ENCODE measurements at places on chromosomes 3 and 15.

- DNase-seq = no peak
Measured at GRCh38 chr3:13647298-13648059, 98.6 kb downstream of the FBLN2 start.

- DNase-seq = no peak
Measured at GRCh38 chr15:47711655-47712054, 5.7 kb upstream of the SEMA6D start.

- DNase-seq = peak; percentile 31
Measured at GRCh38 chr15:41971089-41971894, 1.1 kb downstream of the EHD4 start.

GRCh38 chr15:81315452-81316175 lies 8.3 kb downstream of the STARD5 start:
- no peak for DNase-seq

GRCh38 chr3:14222900-14223594 lies 44.4 kb downstream of the LSM3 start:
- DNase-seq = no peak

GRCh38 chr3:48738144-48738536 lies 21.1 kb upstream of the IP6K2 start:
- DNase-seq = no peak

DNA sequence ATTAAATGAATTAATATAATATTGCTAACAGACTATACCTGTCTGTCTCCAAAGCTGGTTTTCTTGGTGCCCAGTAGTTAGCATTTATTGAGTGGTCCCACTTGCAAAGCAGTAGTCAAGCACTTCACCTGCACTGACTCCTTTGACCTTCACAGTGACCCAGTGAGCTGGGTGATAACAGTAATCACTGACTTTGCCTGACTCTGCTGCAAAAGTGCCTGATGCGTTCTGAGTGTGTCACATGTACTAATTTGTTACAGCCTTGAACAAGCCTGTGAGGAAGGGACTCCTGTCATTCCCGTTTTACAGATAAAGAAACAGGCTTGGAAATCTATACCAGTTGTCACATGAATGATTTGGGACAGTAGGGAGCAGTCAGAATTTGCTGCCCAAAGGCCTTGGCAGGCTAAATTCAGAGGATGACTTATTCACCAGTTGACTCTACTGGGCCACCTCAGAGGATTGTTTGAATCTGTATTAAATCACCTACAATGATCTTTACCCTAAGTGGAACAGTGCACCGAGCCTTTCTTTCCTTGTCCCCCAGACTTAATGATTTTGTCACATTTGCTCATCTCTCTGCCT lies 116.6 kb upstream of the PLXNA1 start:
- no peak for DNase-seq

DNA sequence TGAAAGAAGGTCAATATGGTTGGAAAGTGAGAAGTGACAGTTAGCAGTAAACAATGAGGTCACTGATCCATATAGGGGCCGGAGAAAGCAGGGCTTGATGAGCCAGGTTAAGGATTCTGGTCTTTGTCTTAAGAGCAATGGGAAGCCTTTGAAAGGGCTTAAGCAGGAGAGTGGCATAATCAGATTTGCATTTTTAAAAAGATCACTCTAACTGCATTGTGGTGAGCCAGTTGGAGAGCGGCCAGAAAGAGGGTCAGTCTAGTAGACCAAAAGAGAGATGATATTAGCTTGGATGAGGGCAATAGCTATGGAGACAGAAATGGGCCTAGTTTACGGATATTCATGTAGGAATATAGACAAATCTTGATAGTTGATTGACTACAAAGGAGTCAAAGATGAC lies 46.6 kb downstream of the CPNE4 start:
- no peak for DNase-seq

GRCh38 chr15:39682366-39682765 lies 100.3 kb downstream of the FSIP1 start:
- DNase-seq = no peak

DNA sequence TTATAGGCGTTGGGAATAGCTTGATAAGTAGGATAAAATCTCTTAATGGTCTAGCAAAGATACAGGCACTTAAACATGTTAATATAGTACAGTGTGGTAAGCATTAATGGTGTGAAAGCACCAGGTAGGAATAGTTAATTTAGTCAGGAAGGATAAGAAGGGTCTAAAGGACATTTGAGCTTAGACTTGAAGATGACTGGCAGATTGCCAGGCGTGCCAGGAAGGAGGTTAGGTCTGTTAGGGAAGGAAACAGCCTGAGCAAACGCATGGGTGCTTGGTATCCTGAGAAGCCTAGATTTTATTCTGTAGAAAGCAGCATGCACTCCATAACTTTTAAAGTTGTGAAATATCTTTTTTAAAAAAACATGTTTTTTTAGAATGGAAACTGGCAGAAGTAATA lies 17.7 kb downstream of the SEC62 start:
- no peak for DNase-seq

DNA sequence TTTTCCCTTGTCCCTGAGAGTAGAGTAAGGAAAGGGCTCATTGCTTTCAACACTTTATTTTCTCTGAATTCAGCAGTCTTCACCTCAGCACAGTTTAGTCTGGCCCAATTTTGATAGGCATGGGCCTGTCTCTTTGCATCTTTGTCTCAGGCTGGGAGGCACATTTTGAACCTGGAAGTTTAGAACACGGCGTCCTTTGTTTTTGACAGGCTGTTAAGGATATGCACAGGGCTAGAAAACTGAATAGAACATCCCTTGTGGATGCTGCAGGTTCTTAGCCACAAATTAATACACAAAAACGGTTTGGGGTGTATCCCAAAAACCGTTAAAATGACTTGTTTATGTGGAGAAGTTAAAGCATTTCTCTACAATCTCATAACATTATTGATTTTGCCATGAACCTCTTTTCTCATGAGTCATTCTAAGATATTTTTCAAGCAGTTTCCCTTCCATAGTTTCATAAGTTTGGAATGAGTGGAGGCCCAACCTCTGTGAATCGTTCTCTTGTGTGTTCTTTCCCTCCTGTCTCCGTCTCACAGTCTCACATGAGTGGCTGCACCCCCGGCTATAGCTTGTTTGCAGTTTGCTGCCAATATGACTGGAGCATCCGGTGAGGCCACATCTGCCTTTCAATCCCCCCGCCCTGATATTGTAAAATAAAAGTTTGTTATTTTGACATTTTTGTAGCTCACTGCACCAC lies 192.9 kb upstream of the EIF1B start:
- no peak for DNase-seq

GRCh38 chr3:122258757-122259371 lies 66.2 kb upstream of the CSTA start:
- peak; percentile 40 for DNase-seq

- DNase-seq = no peak
Measured at GRCh38 chr3:154844863-154845262, 235.3 kb upstream of the MME start.

GRCh38 chr15:41983621-41984571 lies 11.5 kb upstream of the EHD4 start:
- DNase-seq = no peak

GRCh38 chr3:29176501-29176900 lies 104.4 kb upstream of the RBMS3 start:
- no peak for DNase-seq

DNA sequence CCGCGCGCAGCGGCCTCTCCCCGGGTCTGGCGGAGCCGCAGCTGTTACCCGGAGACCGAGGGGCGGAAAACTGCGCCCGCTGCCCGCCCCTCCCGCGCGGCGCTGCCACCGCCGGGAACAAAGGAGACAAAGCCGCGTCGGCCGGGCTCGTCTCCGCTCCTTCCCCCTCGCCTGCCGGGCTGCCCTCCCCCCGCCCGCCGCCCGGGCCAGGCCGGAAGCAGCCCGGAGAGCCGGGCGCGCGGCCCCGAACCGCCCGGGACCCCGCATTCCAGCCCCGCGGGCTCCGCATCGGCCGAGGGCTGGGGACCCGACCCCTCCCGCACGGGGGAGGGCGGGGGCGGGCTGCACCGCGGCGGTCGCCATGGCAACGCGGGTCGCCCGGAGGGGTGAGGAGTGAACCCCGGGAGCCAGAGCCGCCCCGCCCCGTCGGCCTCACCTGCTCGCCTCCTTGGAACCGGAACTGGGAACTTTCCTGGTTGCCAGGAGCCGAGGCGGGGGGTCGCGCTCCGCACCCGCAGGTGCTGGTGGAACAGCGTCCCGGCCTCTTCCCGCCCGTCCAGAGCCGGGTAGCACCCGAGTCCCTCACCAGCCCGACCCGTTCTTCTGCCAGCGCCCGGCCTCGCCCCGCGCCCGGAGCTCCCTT lies 448 bp downstream of the PLXNB1 start:
- peak; percentile 59 for DNase-seq

DNA sequence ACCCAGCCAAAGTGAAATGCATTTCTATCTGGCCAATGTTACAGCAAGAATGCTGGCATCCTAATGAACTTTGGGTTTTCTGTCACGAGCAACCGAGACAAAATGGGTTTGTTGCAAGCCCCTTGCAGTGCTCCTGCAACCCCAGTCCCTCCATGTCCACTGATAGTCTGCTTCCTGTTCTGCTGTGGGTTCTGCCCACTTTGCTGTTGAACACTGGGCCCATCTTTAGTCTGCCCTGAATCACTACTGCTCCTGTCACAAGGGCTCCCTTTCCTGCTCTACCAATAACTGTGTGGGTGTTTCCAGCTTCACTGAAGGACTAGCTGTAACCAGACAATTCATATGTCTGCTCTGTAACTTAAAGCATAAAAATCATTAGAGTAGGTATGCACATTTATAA lies 12.7 kb upstream of the OXSR1 start:
- no peak for DNase-seq

DNA sequence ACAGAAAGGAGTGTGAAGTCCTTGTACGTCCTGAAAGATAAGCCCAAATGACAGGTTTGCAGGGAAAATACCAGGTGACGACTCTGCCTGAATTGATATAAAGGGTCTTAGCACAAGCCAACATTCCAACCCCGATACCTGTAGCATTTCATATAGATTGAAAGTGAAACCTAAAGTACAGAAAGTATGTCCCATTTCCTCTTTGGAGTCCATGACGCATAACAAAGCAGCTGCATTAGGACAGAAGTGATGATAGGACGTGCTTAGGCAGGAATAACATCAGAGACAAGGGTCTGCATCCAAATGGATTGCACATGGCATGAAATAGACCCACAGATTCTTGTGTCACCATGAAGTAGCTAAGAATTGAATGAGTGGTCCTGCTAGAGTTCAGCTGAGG lies 187.0 kb upstream of the ROBO1 start:
- no peak for DNase-seq

GRCh38 chr3:65484964-65485363 lies 553.8 kb downstream of the MAGI1 start:
- no peak for DNase-seq

- no peak for DNase-seq
Measured at GRCh38 chr15:71629781-71630474, 180.4 kb upstream of the NR2E3 start.

DNA sequence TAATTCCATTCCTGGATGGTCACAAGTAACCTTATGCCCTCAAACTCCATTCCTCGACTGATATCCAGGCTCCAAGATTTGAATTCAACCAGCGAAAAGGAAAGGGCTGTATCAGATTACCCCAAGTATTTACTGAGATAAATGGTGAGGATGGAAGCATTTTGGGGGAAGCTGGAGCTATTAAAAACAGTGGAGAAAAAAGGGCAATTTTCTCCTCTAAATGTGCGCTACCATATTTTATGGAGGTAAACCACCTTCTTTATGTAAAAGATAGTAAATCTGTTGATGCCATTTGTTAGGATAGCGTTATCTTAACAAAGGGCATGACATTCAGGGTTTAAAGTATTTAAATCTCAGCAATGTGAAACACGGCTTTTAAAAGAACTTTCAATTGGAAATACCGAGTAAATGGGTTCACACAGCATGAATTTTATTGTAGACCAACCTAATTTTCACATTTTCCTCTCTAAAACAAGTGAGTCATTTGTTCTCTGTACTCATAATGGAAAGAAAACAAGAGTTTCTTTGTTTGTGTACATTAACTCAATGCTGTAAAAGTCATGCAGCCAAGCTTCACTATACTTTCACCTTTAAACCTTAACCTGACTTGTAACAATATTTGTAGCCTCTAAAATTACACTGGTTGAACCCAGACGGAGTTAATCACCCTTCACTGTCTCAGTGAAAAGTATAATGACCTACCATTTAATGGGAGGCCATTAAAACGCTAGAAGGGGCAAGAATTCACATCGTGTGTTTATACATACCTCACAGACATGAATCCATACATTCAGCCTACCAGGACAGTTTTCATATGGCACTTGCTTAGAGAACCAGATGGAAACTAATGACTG lies 773.4 kb downstream of the ROBO1 start:
- DNase-seq = no peak

- DNase-seq = no peak
Measured at GRCh38 chr3:70951316-70951715, 632.2 kb downstream of the FOXP1 start.

DNA sequence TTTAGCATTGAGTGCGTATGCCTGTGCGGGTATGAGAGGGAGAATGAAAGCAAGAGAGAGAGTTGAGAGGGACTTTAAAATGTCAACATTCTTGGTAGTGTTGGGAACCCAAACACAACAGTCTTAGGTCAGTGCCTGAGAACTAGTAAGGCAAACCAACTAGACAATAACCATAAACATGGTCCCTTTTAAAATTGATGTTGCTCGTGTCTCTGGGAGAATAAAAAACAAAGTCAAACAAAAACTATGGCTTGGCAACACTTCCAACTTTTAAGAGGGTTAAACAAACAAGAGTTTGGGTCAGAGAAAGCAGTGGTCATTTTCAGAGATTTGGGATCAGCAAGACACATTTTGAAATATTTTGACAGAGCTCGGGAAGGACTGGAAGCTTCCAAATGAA lies 146.7 kb upstream of the THBS1 start:
- DNase-seq = no peak

DNA sequence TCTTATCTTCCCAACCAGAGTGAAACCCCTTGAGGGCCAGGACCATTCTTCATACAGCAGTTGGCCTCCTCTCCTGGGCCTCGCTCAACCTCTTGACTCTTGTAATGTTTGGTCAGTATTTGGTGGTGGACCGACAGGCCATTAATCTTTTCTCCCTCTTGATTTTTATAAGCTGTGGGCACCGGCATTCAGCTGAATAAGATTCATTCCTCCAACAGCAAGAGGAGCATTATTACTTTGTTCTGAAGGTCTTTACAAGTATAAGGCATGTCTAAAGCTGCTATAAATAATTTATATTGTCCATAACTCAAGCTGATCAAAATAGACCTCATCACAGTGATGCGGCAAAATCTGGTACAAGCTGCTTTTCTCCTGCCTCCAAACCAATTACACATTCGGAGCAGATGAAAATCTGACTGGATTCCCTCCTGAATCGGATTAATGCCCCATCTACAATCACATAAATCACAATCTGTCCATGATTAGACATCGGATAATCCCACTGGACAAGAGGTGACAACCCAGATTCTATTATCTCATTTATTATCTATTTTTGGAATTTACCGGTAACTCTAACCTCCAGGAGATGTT lies 8.4 kb upstream of the ISL2 start:
- DNase-seq = no peak

GRCh38 chr3:113038328-113038727 lies 47.5 kb downstream of the GTPBP8 start:
- DNase-seq = no peak
